HS-5 (cell line): ENCODE measurements at places on chromosomes 16 and 17.

GRCh38 chr16:72844225-72844920 is 203.6 kb downstream of the ZFHX3 start:
- DNase-seq, result no peak

DNA sequence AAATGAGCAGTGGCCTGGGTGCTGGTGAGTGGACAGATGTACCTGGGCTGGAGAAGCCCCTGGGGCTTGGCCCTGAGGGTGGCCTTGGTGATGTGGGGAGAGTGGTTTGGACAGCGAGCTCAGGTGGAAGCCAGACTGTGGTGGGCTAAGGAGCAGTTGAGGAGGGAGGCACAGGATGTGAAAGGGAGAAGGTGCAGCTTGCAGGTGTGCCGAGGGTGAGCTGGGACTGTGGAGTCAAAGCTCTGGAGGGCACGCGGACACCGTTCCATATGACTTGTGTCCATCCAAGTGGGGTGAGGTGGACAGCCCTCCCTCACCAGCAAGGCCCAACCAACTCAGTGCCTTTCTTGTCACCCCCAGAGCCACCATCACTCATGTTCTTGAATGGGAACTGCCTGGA is 170.8 kb upstream of the ZNF267 start:
- DNase-seq, result no peak

DNA sequence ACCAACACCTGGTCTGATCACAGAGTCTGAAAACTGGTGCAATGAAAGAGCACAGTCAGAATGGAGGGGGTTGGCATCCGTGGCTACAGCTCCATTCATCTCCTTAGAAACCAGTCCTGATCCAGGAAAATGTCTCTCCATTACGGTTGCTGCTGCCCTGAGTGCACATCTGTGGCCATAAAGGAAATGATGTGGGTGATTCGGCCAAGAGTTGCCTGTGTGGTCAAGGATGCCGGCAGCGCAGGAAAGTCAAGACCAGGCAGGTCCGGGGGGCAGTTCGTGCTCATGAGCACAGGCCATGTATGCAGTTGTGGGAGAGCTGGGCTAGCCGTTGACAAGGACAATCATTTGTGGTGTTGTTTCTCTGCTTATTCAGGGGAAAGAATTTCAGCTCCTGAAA is 5.9 kb downstream of the XAF1 start:
- DNase-seq, result no peak

DNA sequence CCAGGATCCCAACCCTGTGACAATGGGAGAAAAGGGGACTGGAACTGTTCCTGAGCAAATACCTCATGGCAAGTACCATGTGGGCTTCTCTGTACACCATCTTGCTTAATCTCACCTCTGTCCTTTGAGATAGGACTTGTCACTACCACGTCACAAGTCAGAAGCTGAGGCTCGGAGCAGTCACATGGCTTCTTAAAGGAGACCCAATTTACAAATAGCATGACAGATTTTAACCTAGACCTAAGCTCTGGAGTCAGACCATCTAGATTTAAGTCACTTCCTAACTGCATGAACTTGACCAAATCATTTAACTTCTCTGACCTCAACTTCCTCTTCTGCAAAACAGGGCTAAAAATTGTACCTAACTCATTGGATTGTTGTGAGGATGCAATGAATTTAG is 36.0 kb upstream of the CCL1 start:
- no peak for DNase-seq

DNA sequence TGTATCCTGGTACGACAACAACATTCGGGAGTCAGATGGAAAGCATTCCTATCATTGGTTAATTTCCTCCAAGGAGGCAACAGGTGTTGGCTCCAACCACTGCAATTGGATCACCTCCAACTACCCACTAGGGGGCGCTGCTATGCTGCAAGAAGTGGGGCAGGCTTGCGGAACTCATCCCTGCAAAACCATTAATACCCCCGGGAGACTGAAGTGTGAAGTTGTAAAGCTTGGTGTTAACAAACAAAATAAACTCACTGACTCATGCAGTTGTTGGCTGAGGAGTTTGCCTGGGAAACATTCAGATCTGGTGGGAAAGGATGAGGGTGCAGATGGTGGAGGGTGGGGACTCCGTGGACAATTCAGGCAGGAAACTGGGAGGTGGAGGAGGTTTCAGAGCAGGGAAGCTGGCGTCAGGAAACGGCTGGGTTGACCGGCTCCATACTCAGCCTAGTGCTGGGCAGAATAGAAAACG is 84.9 kb downstream of the HS3ST2 start:
- DNase-seq, result no peak

GRCh38 chr16:1459967-1460366 is 14.9 kb downstream of the CLCN7 start:
- DNase-seq, result no peak

DNA sequence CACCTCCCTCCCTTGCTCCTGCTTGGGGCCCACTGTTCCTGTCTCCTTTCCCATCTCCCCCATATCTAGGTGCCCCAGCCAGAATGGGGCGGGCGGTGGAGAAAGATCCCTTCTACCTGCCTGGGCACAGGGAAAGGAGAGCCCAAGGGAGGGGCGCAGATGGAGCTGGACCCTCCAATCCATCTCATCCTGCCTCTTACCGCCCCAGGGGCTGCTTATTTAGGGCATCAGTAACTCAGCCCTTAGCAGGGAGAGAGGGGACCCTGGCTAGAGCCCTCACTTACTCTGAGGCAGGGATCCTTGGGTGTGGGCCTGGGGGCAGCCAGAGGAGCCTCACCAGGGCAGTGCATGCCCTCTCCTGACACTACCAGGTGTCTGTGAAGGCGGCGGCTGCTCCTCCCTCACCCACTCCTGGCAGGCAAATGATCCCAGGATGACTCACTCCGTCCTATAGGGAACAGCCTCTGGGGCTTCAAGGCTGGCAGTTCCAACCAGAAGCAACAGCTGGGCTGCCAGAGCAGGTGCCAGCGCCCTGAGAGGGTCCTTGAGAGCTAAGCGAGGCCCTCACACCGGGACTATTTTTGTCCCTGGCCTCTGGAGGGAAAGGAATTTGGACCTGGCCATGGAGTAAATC is 16.3 kb upstream of the BCAR1 start:
- DNase-seq, result peak; percentile 67

GRCh38 chr17:77266891-77267341 is 126.1 kb downstream of the SEC14L1 start:
- DNase-seq, result no peak

- DNase-seq, result no peak
These were observed 7.3 kb downstream of the FLCN start for GRCh38 chr17:17229416-17230384.

- no peak for DNase-seq
These were observed 7.2 kb downstream of the RAB11FIP4 start for GRCh38 chr17:31398381-31399311.

GRCh38 chr16:27428026-27428785 is 26.2 kb downstream of the IL21R start:
- no peak for DNase-seq

DNA sequence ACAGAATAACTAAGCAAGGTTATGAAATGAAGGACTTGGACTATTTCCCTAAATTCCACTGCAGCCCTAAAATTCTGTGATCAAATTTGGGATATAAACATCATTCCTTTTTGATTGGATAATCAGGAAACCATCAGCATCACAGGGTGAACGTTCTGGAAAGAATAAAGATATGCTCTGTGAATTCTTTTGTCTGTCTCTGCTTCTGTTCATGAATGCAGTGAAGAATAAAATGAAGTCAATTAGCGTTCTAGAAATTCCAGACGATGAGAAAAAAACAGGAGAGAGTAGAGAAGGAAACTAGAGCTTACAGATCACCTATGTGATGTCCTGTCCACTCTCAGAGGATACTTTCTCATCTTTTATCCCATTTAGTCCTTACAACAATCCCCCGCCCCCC is 295.1 kb upstream of the SOX9 start:
- no peak for DNase-seq

DNA sequence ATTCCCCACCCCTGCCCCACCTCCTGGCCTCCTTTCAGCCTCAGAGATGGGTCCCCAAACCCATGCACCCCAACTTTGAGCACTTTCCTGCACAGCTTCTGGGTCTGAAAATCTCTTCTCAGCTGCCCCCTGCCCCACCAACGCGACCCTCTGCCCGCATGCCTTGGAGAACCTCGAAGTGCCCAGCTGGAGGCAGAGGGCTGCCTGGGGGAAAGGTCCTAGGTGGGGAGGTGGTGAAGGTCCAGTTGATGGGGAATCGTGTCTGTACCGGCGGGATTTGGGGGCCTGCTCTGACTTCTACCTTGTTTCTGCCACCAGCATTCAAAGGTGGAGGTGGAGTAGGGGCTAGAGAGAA is 1.3 kb downstream of the NKD1 start:
- no peak for DNase-seq

- no peak for DNase-seq
These were observed 473.6 kb downstream of the CDH11 start for GRCh38 chr16:64648282-64648681.

GRCh38 chr16:89044418-89045180 is 49.1 kb upstream of the ACSF3 start:
- no peak for DNase-seq

- DNase-seq, result no peak
These were observed 574 bp upstream of the TMEM106A start for GRCh38 chr17:43211123-43211479.

- DNase-seq, result no peak
These were observed 108.3 kb upstream of the CREBBP start for GRCh38 chr16:3988824-3989223.

GRCh38 chr16:27766236-27766925 is 216.4 kb downstream of the KATNIP start:
- DNase-seq, result no peak

- no peak for DNase-seq
These were observed at the start of gene RRAD for GRCh38 chr16:66925322-66925840. RRAD (minus strand) TSS chr16:66925535; CDS start chr16:66925179, 356 bp downstream.

DNA sequence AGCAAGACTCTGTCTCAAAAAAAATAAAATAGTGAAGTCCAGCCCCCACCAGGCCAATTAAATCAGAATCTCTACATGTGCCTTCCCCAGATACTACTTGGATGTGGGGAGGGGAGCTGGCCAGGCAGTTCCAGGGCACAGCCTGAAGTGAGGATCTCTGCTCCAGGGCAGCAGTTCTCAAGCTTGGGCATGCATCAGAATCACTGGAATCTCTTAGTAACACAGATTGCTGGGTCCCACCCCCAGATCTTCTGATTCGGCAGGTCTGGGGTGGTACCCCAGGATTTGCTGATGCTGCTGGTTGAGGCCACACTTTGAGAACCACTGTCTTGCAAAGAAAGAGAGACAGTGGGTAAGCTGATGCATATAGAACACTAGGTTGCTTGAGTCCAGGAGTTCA is 8.3 kb upstream of the CDH5 start:
- DNase-seq, result no peak

DNA sequence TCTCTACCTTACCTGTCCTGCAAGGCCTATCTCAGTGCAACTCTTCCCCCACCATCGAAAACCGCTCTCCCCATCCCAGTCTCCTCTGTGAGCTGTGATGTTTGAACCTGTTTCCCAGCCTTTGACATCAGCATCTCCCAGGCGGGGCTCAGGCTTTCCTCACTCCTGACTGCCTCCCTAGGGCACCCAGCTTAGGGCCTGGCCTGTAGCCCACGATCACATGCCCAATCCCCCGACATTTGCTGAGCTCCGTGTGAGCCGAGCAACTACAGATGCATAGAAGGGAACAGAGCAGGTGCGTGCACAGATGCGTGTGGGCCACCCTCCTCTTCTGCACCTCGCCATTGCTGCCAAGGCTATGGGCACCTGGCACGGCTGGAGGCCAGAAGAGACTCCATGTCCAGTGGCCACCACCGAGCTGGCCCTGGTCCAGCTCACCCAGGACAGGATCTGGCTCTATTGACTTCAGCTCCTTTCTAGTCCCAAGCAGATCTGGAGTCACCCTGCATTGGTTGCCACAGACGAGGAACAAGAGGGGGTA is 35.5 kb upstream of the CMIP start:
- DNase-seq, result no peak

GRCh38 chr17:40018211-40019121 is 3.2 kb downstream of the CSF3 start:
- no peak for DNase-seq

- no peak for DNase-seq
These were observed 12.9 kb downstream of the NLRC3 start for GRCh38 chr16:3564130-3564888.

DNA sequence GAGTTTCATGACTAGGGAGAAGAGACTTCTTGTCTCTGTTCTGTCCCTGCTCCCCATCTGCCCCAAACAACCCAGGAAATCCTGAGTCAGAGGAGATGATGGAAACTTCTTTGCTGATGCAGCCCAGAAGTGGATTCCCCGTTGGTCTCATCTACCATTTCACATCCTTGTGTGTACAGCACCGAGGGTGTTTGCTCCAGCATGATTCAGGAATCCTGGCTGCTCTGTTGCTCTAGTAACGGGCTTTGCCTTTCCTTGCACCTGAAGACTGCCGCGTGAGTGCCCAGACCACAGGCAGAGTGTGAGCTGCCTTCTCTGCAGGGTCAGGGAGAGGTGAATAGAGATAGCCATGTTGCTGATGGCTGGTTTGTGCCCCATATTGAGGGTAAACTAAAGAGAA is 408.4 kb downstream of the CPPED1 start:
- DNase-seq, result no peak

DNA sequence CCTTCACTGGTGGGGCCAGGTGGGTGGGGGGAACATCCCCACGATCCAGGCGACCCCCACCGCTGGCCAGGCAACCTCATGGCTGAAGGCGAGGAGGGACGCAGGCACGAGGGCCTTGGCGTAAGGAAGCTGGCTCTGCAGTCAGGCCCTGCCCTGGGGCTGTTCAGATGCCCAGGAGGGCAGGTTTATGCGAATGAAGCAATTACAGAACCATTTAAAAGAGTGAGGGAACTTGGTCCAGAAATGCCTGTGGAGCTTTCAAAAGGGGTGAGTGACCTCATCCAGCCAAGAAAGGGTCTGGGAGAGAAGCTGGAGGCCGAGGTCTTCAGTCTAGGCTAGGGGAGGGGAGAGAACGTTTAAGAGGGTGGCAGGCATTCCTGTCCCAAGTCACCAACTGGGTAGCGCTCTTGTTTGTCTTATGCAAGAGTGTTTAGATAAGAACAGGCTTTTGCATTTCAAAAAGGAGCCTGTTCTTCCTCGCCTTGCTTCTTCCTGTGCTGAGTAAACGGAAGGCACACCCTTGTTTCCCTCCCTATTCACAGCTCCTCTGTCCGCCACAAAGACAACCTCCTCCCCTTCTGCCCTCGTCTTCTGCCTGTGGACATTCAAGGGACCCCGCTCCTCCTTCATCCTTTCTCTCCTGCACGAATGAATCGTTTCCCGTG is 183.5 kb upstream of the SDK2 start:
- no peak for DNase-seq

DNA sequence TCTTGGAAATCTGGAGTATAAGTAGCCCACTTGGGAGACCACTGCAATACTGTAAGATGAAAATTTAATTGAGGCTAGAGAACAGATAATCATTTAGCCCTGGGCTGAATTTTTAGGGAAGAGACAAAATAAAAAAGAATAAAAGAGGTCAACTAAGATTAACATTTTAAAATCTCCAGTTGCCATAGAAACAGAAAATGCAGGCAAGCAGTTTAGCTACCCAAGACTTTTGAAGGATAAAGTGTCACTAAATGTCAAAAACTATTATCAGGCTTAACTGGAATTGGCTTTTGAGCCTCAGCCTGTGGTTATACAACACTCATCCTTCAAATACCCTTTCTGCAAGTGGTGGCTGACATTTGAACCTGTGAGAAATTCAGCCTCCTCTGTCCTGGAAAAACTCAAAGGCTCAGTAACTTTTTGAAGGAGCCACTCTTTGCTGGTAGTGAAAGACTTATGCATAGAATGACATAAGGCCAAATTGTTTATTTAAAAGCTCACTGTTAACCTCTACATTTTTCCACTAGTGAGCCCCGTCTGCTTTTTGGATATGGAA is 220.7 kb upstream of the KCNJ16 start:
- no peak for DNase-seq
